ENCODE measurements at places on chromosomes 5 and 9.

- no peak for DNase-seq
Observed at GRCh38 chr5:7801891-7802614, 48.9 kb downstream of the CFAP90 start.

DNA sequence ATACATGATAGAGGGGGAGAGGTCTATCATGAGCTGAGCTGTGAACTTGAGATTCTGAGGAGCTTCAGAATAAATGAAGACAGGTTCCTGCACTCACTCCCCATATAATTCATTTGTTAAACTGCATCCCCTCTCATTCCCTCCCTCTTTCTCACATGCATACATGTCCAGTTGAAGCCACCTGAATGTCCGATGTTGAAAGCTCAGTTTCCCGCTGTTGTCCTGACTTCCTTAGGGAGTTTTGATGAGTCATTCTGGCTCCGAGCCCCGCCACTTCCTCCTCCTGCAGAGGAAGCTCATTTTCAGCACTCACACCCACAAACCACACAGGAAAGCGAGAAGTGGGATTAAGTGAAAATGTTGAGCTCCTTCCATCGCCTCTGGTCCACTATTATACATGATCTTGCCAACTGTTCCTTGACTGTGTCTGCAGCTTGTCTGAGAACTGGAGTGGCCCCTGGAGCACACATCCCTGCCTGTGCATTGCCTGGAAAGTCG is 121.2 kb downstream of the CEMIP2 start:
- DNase-seq, result no peak

DNA sequence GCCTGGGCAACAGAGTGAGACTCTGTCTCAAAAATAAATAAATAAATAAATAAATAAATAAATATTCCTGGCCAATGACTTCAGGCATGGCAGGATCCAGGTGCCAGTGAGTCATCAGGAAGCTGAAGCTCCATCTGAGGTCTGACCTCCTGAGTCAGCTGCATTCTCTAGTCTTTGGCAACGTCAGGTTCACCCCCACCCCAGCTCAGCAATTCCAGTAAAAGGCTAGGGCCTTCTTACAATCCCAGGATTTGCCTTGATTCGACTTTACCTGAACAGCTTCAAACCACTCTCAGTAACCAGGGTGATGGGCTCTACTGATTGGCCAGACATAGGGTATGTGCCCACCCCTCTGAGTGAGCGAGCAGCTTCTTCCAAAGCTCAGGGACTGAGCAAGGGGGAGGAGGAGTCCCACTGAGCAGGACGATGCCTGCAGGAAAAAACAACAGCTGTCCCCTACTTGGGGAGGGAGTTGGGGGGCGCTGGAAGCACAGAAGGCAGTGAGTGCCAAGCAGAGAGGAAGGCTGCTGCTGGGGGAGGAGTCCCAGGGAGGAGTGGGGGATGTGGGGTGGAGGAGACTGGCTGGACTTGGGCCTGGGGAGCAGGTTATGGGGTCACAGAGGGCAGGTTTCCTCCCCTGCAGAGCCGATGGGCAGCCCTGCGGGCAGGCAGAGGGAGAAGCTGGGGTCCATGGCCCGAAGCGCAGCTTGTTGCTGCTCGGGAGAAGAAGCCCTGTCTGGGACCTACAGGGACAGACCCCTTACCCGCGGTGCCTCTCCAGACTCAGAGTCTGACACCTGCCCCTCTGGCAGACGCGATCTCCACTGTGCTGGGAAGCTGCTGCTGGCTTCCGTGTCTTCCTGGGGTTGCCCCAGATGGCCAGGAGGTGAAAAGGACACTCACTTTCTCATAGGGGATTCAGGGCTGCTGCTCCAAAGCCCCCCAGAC is 25.9 kb upstream of the UNC5A start:
- DNase-seq, result no peak

DNA sequence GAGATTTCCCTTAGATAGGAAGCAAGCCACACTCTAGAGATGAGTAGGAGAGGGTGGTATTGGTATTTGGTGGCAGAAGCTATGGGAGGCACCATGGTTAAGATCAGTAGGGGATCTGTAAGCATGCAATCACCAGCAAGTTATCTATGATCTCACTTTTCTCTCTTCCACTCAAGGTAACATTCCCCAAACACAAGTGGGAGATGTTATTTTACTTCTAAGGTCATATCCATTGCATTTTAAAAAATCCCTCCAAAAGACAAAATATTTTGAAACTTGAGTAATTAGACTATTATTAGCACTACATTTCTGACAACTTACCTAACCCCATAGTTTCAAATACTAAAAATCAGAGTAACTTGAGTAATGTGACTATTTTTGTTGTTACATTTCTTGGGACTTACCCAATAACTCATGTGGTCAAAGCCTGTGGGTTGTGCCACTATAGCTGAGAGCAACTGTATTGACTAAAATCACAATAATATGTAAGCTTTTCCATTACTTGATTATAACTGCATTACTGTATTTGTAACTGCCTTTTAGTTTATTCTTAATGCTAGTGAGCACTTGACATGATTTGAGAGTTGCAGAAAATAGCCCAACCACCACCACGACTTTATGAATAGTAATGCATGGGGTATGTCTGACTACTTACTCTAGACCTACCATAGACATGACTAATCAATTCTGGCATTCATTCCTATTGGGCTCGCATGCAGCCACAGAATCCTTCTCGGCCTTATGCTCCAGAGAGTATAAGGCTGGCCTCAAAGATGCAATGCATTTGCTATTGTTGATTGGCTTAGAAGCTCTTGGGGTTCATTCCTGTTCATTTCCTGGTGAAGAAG is 264.7 kb downstream of the TRIM32 start:
- no peak for DNase-seq

DNA sequence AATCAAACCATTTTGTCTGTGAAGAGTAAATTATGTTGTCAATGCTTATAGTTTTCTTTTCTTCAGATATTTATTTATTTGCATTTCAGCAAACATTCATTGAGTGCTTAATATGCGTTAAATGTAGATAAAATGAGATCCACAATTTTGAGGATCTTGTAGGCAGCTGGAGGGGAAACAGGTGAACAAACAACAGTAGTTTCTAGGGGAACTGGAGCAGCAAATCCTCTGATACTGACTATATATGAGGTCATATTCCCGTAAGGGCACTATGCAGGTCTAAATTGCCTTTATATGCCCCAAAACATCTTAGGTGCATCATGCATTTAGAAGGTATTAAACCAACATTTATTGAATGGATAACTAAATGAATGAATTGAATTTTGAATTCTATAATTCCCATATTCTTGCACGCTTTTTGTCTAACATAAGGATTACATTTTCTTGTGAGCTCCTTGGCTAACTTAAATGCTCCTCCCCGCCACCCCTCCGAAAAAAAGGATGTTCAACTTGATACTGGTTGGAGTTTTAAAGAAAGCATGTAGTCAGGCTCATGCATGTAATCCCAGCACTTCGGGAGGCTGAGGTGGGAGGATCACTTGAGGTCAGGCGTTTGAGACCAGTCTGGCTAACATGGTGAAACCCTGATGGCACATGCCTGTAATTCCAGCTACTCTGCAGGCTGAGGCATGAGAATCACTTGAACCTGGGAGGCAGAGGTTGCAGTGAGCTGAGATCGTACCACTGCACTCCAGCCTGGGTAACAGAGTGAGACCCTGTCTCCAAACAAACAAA is 299.8 kb downstream of the TMEM38B start:
- no peak for DNase-seq

GRCh38 chr9:7509576-7510145 is 289.9 kb downstream of the DMAC1 start:
- no peak for DNase-seq

DNA sequence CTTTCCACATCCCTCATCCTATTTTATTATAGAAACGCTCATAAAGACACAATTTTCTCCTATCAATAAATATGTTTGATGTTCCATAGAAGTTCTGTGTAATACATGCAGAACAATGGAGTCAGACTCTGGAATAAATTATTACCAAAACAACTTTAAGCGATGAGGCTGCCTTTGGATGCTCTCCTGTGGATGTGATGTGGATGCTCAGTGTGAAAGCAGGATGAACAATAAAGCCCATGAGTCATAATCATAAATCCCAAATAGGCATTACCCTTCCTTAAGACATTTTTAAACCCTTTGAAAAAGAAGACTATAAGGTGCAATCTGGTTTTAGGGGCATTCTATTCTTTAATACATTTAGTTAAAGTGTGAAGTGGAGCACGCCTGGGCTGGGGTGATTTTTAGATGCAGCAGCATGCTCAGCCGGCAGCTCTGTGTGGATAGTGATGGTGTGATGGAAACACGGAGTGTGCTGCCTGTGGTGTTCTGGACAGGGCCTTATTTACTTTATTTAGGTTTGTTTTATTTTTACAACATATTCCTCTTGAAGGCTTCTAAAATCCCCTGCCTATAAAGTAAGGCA is 991.4 kb downstream of the PTPRD start:
- DNase-seq, result no peak

- no peak for DNase-seq
Observed at GRCh38 chr5:12901696-12902095, 997.5 kb upstream of the CTNND2 start.

- DNase-seq, result no peak
Observed at GRCh38 chr9:131676431-131676972, 63.4 kb downstream of the RAPGEF1 start.

- no peak for DNase-seq
Observed at GRCh38 chr5:84791138-84791537, 406.5 kb upstream of the EDIL3 start.

- no peak for DNase-seq
Observed at GRCh38 chr5:140391732-140392131, 9.9 kb upstream of the ANKHD1 start.

DNA sequence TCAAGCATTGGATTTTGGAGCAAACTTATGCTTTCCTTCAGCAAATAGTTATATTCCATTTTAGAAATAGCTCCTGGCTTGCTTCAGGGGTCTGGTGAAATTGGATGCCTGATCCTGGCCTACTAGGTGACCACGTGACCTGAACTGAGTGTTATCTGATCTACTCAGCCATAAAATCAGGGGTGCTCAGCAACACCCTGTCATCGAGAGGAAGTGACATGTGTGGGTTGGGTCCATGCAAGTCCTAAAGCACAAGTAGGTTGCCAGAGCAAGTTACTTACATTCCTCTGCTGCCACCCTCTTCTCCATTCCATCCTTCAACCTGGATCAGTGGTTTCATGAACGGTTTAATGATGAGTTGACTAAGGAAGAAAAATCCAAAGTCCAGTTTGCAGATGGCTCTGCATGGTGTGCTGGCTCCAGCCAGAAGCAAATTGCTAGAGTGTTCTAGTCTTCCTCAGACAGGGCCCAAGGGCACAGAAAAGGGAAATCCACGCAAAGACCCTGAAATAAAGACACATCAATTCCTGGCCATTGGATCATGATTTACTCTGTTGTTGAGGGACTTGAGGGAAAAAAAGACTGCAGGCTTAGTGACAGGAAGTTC is 2.8 kb upstream of the FAM193B start:
- DNase-seq, result no peak

GRCh38 chr9:1495282-1496030 is 445.3 kb downstream of the DMRT2 start:
- no peak for DNase-seq

- DNase-seq, result no peak
Observed at GRCh38 chr9:136381311-136381710, 7.8 kb upstream of the CARD9 start.

- DNase-seq, result no peak
Observed at GRCh38 chr9:107547303-107547702, 57.7 kb upstream of the KLF4 start.

DNA sequence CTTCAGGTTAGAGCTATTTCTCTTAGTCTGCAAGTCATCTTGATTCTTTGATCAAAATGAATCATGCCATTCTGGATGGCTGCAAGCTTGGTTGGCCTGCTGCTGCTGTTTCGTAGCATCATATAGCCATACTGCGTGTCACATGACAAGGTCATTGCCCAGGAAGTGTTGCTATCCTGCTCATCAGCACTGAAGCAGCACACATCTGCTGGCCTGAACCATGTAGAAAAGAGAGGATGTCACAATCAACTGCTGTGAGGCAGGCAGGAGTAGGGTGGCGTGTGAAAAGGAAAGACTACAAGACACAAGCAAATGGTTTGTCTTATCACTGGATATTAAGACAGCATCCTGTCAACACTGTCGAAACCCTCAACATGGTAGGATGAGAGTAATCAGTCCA is 376.7 kb upstream of the RORB start:
- DNase-seq, result no peak

- no peak for DNase-seq
Observed at GRCh38 chr5:93584596-93585040, 1.6 kb downstream of the NR2F1 start.

GRCh38 chr9:115063058-115063845 is 54.7 kb downstream of the TNC start:
- DNase-seq, result no peak

DNA sequence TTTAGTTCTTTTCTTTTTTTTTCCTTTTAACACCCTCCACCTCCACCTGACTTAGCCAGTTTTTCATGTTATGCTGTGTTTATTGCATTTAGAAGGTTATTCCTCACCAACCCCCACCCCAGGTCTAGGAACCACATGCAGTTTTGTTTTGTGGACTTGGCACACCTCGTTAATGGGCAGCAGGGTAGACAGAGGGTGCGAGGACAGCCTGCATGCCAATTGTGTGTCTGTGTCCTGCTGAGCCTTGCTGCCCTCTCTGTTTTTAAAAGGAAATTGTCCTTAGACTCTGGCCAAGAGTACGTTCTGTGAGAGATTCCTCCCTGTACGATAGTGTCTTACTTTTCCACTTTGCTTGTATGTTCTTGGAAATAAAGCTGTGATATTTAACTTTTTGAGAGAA is 13.9 kb downstream of the PIK3R1 start:
- DNase-seq, result no peak

DNA sequence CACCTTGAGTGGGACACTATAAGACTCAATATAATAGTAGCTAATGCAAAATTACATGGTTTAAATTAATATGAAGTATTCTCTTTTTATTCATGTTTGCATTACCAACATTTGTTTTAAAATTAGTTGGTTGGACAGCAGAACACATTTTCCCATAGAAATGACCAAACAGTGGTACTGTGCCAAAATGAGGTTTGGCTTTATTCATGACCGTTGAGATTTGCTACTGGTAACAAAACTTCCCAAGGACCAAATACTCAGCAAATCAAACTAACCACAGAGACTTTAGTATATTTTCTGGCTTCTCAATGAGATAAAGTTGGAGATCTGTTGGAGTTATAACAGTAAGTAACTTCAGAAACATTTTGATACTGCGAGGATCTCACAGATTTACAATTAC is 637.8 kb upstream of the MEF2C start:
- DNase-seq, result no peak

DNA sequence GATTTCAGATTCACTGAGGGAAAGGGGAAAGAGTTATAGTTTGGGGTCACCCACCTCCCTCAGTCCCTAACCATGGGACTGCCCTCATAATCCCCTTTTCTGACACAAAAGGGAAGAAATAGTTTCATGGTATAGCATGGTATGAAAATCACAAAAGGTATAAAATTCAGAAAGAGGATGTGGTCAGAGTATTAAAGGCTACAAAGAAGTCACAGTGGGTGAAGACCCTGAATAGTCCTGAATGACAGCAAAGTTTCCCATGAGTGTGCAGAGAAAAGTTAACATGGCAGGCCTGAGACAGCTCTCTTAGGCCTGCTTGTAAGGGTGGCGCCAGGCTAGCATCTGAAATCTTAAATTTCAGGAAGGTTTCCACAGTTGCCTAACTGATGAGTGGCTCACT is 290.6 kb upstream of the ZNF608 start:
- no peak for DNase-seq

- no peak for DNase-seq
Observed at GRCh38 chr5:42767491-42768105, 11.0 kb downstream of the CCDC152 start.

- no peak for DNase-seq
Observed at GRCh38 chr5:37771731-37772130, 68.1 kb downstream of the GDNF start.

- DNase-seq, result no peak
Observed at GRCh38 chr9:118459913-118460312, 755.7 kb downstream of the TLR4 start.

All from GOT3 (cell line).